ENCODE measurements at places on chromosomes 7 and 10.

GRCh38 chr7:35519971-35520809 is 174.7 kb downstream of the HERPUD2 start:
- peak; percentile 3 for DNase-seq

GRCh38 chr10:129161150-129161549 is 305.9 kb upstream of the MGMT start:
- DNase-seq, result no peak

DNA sequence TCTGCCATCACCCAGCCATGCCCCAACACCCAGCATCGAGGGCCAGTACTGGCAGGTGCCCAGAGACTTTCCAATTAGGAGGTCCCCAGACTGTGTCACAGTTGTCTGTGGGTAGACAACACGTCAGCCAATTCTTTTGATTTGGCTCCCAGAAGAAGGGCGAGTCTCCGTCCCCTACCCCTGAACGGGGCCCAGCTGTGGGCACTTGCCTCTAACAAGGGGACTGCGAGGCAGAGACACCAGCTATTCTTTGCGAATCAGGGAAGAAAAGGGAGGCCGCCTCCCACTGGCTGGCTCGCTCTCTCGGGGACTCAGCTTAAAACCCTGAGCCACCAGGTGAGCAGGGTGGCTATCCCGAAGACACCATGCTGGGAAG is 167.3 kb downstream of the USP6NL start:
- no peak for DNase-seq

DNA sequence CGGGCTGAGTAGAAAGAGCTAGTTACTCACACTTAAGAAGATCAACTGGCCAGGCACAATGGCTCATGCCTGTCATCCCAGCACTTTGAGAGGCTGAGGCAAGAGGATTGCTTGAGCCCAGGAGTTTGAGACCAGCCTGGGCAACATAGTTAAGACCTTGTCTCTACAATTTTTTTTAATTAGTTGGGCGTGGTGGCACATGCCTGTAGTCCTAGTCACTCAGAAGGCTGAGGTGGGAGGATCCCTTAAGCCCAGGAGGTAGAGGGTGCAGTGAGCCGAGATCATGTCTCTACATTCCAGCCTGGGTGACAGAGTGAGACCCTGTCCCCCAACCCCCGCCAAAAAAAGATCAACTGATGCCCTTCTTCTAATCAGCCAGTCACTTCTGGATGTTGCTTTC is 74.6 kb upstream of the ATP6V0A4 start:
- no peak for DNase-seq

- DNase-seq, result no peak
Observed at GRCh38 chr7:73841689-73842066, 638 bp downstream of the METTL27 start.

DNA sequence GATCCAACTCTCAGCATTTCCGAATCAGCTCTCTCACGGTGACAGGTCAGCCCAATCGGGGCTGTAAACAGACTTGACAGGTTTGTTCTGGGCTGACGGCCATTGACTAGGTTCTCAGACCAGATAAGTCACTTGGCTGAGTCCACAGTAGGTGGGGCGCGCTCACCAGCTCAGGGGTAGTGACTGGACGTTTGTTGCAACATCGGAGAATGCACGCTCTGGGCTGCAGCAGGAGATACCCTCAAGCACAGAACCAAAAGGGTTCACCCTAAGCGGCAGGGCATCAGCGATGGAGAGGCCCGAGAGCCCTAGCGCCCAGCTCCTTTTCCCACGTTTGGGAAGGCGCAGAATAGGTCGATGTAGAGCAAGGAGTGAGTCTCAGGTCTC is 1.8 kb downstream of the KLLN start:
- peak; percentile 21 for DNase-seq

GRCh38 chr7:116988363-116988989 is 35.2 kb downstream of the ST7 start:
- no peak for DNase-seq

DNA sequence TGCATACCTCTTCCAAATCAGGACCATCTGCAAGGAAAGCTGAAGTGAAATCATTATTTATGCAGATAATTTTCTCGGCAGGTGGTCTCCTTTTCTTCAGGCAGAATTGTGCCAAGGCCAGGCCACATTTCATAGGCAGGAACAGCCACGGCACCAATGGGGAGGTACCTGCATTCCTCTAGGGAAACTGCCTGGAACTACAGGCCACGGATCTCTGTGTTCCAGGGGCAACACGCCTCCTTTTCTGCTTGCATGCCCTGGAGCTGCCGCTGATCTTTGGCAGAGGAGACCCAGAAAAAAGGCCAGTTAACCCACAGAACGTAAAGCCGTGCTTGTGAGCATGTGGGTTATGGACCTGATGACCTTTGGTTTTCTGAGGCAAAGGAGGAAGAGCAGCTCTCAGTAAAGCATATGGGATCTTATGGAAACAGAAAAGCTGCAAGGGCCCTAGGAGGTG is 111.2 kb upstream of the KIAA1217 start:
- DNase-seq, result no peak

DNA sequence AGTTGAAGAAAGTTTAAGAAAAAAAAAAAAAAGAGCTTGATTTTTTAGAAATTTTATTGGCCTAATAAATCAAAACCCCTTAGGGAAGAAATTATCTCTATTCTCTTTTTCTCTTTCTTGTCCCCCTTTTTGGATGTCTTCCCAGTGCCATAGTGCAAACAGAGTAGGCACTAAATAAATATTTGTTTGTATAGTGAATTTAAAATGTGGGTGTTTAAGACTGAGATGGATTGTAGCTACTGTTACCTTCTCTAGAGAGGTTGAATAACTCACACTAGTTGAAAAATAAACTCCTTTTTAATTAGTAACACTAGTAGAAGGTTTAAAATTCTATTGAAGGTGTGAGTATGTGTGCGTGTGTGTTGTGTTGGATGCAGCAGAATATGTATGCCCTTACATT is 783.8 kb downstream of the NXPH1 start:
- DNase-seq, result no peak

- no peak for DNase-seq
Observed at GRCh38 chr7:120997882-120998474, 9.5 kb downstream of the CPED1 start.

DNA sequence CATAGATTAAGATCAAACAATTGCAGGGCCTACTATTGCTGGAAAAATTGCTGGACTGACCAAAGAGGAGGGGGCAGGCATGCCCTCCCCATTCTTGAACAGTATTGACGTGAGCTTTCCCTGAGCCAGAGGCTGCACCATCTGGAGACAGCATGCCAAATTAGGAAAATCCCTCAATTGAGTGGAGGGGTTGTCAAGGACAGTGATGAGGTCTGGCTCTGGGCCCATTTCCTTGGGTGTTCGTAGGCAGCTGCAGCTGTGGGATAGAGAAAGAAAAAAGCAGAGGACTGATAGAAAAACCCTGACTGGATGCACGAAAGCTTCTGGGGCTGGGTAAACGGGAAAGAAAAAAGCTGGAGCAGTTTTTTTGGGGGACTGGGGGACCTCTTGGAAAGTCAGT is 22.8 kb upstream of the ORC5 start:
- DNase-seq, result no peak

- no peak for DNase-seq
Observed at GRCh38 chr10:132829403-132829802, 43.5 kb upstream of the NKX6-2 start.

GRCh38 chr7:132092106-132092505 is 484.2 kb downstream of the PLXNA4 start:
- no peak for DNase-seq

DNA sequence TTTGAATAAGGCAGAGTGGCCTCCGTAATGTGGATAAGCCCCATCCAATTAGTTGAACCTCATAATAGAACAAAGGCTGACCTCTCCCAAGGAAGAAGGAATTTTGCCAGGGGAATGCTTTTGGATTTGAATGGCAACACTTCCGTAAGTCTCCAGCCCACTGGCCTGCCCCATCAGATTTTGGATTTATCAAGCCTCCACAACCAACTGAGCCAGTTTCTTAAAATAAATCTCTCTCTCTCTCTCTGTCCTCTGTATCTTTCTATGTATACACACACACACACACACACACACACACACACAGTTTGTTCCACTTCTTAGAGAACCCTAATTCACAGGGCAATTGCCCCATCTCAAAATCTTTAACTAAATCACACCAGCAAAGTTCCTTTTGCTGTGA is 100.9 kb upstream of the CAV2 start:
- DNase-seq, result no peak

DNA sequence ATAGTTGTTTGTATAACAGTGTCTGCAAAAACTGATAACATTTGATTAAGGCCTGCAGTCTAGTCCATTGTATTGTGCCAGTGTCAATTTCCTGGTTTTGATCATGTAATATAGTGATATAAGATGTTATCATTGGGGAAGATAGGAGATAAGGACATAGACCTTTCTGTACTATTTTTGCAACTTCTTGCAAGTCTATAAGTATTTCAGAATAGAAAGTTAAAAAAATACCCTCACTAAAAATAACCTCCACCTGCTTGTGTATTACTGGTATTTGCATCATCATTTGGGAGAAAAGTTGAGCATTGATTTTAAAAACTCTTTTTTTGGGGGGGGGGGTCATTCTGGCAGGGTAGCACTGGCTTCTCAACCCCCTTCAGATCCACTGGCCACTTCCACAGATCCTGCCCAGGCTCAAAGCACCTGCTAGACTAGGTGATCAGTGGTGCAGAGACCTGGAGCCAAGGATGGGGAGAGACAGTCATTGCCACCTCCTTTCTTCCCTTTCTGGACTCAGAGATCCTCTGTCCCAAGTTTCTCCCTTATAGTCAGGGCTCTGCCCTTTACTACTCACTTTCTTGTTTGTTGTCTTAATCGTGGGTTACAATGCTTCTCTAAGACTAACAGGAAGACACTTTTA is 103.0 kb downstream of the RBM20 start:
- no peak for DNase-seq

GRCh38 chr7:77441046-77441445 is 24.9 kb upstream of the GSAP start:
- no peak for DNase-seq

DNA sequence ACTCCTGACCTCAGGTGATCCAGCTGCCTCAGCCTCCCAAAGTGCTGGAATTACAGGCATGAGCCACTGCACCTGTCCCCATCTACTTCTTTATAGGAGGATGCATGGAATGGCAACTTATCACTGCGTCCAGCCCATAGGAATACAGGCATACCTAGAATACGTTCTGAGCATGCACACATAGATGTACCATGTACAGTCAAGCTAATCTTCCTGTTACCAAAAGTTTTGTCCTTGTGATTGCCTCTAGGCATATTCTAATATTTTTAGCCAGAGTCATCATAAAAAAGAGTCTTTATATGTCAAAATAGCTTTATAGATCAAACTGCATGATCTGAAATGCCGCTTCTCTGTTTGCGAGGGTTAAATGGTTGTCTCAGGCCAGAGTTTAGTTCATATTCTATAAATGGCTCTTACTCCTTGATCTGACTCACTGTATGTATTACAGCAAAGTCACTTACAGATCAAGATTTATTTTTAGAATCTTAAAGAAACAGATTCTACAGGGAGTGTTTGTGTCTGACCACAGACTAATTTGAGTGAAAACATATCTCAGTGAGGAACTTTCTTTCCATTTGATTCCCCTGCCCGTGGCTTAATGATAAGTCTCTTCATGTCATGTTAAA is 210.9 kb downstream of the CREB5 start:
- no peak for DNase-seq

GRCh38 chr7:155975490-155975889 is 163.2 kb upstream of the SHH start:
- DNase-seq, result no peak

DNA sequence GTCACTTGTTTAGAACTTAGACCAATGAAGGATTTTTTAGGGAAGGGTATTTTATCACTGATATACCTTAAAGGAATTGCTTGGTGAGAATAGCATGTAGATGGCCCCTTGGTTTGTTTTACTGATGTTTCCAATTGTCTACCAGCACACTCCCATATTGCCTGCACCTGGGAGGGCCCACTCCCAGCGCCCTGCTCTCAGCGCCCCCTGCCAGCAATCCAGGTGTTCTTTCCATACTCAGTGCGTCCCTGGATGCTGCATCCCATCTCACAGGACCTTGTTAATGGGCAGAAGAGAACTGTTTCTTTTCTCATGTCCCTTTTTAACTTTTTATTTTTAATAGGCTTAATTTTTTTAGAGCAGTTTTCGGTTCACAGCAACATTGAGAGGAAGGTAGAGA is 24.1 kb upstream of the SFRP5 start:
- no peak for DNase-seq

GRCh38 chr7:156579566-156579965 is 61.0 kb upstream of the RNF32 start:
- DNase-seq, result no peak

DNA sequence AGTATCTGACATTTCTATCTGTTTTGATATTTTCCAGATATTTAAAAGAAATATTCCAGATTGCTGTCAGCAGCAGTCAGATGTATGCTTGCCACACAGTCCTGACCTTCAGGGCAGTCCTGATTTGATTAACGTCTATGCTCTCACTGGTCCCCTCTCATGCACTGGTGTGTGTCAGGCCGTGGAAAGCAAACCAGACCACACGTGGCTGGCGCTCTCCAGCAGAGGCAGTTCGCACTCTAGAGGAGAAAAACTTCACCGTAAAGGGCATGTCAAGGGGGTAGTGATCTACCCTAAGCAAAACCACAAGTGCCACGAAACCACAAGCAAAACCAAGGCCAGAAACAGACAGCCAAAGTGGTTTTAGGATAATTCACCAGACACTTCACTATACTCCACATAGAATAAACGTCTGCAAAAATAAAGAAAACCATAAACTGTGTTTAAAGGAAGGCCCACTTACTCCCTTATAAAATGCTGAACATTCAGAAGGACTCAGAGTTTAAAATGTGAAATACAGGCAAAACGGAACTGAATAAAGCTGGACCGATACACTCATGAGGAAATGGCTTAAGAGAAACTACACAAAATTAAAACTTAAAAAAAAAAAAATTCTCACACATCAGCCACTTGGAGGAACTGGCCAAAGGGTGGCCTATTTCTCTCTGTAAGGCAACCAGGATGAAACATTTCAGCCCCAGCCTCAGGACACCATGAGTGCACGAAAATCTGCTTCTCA is 26.4 kb downstream of the PARP12 start:
- DNase-seq, result no peak

DNA sequence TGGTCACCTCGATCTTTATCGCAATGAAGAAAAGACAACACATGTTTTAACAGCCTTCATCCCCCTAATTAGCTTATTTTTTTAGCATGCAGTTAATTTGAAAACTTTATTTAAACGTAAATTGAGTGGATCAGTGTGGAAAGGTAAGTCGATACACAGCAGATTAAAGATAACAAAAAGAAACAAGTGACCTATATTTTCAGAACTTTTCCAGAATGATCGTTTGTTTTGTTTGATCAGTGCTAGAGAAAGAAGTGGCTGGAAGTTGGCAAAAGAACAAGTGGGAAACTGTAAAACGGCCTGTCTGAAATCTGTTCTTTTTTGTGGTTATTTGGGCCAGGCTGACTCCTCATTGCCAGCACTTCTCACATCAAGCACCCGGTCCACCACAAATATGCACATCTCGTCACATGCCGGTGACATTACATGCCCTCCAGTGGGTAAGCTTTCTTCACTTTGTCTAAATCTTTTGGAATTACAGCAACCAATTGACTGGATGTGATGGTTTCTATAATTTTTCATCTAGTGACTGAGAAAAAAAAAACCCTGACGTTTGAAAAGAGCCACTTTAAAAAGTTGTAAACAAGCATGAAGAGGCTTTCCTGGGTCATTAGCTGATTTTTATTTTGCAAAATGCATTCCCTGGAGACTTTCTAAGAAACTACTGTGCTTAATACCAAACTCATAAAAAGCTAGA is 33.2 kb downstream of the C7orf33 start:
- DNase-seq, result no peak

GRCh38 chr10:310371-310770 is 175.1 kb downstream of the ZMYND11 start:
- no peak for DNase-seq

All from amygdala (tissue), 56 donors.